Thoracic aorta (tissue), 2 donors: ENCODE measurements at places on chromosomes 5 and 9.

GRCh38 chr5:9104571-9105339 lies 441.1 kb downstream of the SEMA5A start:
- no peak for DNase-seq

GRCh38 chr5:98726258-98726657 lies 47.2 kb upstream of the RGMB start:
- DNase-seq = no peak

- no peak for DNase-seq
Observed at GRCh38 chr5:52840277-52841050, 52.7 kb downstream of the ITGA1 start.

GRCh38 chr5:154898210-154898609 lies 39.8 kb downstream of the CNOT8 start:
- DNase-seq = no peak

DNA sequence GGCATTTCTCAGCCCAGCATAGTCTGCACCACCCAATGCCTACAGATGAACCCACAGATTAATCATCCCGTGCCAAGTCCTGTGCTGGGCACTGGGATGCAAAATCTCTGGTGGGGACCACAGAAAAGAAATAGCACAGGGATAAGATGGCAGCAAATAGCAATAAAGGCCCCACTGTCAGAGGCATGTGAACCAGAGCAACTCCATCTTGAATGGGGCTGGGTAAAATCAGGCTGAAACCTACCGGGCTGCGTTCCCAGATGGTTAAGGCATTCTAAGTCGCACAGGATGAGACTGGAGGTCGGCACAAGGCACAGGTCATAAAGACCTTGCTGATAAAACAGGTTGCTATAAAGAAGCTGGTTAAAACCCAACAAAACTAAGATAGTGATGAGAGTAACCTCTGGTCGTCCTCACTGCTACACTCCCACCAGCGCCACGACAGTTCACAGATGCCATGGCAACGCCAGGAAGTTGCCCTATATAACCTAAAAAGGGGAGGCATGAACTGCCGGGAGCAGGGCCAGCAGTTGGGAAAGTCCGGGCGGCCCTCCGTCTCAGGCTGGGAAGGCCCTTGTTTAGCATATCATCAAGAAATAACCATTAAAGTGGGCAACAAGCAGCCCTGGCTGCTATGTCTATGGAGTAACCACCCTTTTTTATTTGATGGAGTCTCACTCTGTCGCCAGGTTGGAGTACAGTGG lies 65.2 kb downstream of the C9orf50 start:
- no peak for DNase-seq

DNA sequence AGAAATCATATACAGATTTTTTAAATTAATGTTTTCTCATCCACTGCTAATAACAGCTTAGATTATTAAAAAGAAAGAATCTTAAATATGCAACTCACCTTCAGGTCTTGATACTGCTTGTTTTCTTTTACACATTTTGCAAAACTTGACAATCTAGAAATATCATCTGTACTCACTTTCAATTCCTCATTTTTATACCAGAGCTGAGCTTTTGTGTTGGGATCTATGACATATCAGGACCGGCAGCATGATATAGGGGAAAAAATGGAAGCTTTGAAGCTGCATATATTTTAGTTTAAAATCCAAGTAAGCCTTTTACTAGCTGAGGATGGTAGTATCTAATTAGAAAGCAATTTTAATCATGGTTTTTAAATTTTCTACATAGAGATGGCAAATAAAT lies 75.7 kb upstream of the SMARCA2 start:
- no peak for DNase-seq

DNA sequence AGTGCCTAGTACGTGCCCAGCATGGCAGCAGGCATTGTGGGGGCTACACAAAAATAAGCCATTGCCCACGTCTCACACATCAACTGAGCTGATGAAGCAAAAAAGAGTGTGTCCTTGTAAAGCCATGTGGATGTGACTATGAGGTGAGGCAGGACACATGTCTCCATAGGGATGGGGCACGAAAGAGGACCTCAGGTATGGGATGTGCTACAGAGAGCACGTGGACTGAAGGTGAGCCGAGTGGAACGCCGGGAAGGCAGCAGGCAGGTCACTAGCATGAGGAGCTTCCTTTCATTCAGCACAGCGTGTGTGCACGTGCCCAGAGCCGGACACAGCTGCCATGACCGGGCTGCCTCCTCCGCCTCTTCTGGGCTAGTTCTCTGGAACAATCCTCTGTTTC lies 429.8 kb downstream of the SPOCK1 start:
- DNase-seq = no peak

GRCh38 chr9:34267660-34268059 lies 61.4 kb downstream of the KIF24 start:
- no peak for DNase-seq

DNA sequence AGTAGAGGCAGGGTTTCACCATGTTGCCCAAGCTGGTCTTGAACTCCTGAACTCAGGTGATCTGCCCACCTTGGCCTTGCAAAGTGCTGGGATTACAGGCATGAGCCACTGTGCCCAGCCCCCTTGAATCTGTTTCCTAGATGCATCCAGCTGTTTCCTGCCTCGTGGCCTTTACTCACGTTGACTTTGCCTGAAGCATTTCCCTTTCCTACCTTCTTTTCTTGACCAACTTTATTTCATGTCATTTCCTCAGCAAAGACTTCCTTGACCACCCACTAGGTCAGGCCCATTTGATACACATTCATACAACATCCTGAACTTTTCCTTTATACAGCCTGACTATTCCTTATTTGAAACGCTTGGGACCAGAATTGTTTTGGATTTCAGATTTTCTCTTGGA lies 51.0 kb downstream of the DOCK2 start:
- DNase-seq = no peak

- DNase-seq = no peak
Observed at GRCh38 chr9:8719833-8720486, 920.4 kb upstream of the DMAC1 start.

- DNase-seq = no peak
Observed at GRCh38 chr5:119708076-119708790, 78.9 kb downstream of the FAM170A start.

DNA sequence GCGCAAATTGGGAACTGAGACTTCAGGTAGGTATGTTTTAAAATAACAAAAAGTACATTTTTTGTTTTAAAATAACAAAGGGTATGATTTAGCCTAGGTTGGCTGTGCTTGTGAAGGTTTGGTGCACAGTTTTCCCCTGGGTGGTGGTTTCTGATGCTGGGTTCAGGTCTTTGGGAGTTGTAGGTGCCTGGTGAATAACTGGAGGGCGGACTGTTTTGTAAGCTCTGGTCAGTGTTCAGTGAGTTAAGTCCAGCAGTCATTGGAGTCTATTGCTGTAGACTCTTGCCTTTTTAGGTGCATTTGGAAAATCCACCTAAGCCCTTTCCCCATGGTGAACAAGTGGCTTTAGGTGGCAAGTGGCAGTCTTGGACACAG lies 43.9 kb downstream of the RAI14 start:
- DNase-seq = no peak

- no peak for DNase-seq
Observed at GRCh38 chr5:173763410-173763809, 124.7 kb upstream of the CPEB4 start.

- DNase-seq = no peak
Observed at GRCh38 chr5:148384380-148384737, 601 bp downstream of the FBXO38 start.

- DNase-seq = no peak
Observed at GRCh38 chr5:139271201-139272027, 22.1 kb upstream of the MATR3 start.

DNA sequence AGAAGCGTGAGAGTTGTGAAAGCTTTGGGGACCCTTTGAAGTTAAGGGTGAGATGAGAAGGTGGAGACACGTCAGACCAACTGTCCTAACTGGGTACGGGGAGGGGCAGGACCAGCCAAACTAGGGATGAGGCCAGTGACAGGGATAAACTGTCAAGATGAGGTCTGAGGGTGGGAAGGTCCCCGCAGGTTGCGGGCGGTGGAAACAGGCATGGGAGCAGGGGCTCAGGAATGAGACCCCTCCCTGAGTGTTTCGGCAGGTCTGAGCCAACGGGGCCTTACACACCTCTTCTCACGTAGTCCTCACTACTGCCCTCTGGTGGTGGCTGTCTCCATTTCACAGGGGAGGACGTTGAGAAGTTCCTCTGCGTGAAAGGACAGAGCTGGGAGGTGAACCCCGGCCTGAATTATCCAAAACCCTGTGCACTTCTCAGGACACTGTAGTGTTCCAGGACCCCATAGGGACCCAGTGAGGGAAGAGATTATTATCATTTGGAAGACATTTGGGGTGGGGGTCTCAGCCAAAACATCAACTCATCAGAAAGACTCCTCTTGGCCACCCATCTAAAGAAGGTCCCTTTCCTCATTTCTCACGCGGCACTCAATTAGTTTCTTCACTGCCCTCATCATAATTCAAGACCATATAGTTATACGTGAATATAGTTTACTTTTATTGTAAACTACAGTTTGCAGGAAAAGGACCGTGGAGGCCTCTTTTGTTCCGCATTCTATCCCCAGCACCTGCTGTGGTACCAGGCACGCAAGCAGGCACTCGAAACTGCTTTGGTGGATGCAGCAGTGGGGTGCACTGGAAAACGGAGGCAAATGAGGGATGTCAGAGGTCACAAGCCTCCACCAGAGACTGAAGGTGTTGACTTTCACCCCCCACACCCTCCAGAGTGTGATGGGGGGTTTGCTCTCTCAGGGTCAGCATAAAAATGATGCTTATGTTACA lies 21.7 kb upstream of the NANS start:
- DNase-seq = peak; percentile 59

GRCh38 chr5:31433229-31433628 lies 98.7 kb downstream of the DROSHA start:
- DNase-seq = no peak

DNA sequence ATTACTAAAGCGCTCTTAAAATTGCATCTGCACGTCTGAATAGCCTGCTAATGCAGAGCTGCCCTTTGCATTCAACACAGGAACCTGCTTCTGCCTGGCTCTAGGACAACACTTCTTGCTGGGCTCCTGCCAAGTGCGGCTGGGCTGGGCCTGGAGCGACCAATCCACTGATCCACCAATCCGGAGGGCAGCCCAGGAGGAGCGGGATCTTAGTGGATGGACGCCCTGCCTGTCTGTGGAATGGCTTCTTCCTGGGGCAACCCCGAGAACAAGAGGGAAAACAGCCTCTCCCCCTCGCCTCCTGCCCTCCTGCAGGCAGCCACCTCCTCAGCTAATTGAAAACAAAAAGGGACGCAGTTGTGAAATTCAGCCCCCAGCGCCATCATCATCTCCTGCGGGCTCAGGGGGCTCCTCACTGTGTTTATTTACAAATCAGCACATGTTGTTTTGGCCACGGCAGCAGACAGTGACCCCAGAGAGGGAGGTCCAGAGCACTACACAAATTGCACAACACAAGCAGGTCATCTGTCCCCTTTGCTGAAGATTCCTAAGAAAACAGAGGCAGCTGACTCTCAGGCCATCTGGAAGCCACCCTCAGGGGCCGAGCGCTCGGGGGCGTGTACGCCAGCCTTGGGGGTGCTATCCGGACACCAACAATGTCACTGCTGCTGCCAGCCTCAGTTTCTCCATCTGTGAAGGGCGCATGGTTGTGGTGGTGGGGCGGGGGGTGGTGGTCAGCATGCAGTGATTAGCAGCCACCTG lies 57.3 kb downstream of the GADD45G start:
- DNase-seq = peak; percentile 84

DNA sequence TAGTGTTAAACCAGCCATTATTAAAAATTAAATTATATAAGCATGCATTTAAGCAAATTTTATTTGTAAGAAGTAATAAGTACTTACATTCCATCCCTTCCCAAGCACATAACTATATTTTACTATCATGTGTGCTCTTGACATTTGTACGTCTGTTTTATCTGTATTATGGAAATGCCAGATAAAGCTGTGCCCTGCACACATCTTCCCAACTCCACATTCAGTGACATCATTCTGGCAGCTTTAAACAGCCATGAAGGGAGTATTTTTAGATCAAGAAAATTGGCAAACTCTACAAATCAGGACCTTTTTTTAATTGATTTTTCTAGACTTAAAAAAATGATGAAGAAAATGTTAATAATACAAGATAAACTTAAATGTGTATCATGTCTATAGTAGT lies 131.1 kb downstream of the WDR41 start:
- DNase-seq = no peak

DNA sequence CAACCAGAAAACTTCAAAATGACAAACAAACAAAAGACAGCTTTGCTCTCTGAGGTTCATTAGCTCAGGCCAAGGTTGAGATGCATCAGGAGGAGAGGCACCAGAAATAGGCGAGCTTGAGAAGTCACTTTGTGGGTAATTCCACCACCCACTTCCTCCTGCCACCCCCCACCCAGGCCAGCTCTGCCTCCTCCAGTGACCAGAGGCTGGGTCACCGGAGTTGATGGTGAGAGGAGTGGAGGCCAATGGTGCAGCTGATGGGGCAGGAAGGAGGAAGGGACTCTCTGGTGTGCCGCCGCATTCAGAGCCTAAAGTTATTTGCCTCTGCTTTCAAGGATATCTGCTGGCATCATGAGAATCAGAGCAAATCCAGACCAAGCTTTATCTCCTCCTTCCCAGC lies 73.8 kb upstream of the ASTN2 start:
- DNase-seq = no peak

DNA sequence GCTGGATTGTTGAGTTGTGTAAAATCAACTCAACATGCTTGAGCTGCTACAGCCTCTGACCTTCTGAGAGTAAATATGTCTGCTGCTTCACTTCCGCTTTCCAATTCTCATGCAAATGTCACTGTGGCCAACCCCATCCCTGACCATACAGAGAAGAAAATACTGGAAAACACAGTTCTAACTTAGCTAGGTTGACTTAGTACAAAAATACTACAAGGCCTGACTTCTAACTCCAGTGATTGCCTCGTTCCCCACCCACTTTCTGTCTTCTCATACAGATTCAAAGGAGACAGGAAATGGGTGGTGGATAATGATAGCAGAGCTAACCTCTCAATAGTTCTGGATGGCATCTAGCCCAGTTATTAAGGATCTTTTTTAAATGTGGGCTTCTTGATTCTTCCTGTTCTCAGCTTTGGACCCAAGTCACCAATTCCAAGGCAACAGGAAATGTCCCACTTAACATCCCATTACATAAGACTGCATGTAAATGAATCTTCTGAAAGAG lies 226.6 kb upstream of the SLC24A2 start:
- DNase-seq = no peak

- no peak for DNase-seq
Observed at GRCh38 chr5:55600497-55601203, 65.9 kb upstream of the PLPP1 start.

DNA sequence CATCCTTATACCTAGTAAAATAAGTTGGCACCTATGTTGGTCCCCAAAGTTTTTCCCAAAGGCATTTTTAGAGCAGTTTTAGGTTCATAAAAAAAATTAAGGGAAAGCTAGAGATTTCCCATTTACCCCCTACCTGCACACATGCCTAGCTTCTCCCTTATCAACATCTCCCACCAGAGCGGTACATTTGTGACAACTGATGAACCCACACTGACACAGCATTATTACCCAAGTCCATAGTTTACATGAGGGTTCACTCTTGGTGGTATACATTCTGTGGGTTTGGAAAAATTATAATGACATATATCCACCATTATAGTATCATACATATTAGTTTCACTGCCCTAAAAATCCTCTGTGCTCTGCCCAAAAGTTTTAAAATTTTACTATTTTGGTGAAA lies 12.0 kb downstream of the RAD1 start:
- DNase-seq = no peak
